ENCODE measurements at places on chromosomes 6 and 20. TPM values are rescaled to one million over a fixed set of nuclear protein-coding genes. Genes with fewer than 3 reads are reported as not detected.

Gene SUMO4
- total RNA-seq: 0.32 TPM

Gene FAM83C
- total RNA-seq: not detected

Gene DAAM2
- total RNA-seq: not detected

Gene TRIM40
- not detected for total RNA-seq

Gene TOX2
- 1.7 TPM for total RNA-seq

Gene LINC00237
- not detected for total RNA-seq

Gene MC3R
- total RNA-seq: not detected

Gene ZSWIM1
- total RNA-seq: 3.2 TPM

Gene TNFAIP3
- total RNA-seq: 0.97 TPM

Gene MAVS
- 12.0 TPM for total RNA-seq

Gene KIZ
- total RNA-seq: 6.8 TPM

Gene CAP2
- 1.6 TPM for total RNA-seq

Gene PAX1
- total RNA-seq: not detected

Gene LY86
- not detected for total RNA-seq

Gene F13A1
- not detected for total RNA-seq

Gene EPB41L2
- total RNA-seq: 51.2 TPM

Gene EYA2
- total RNA-seq: not detected

Gene IL17A
- total RNA-seq: not detected

All from epithelial cell of umbilical artery (primary cell).